Hepatocyte (in vitro differentiated cells): ENCODE measurements at places on chromosomes 4 and X. TPM values are rescaled to one million over a fixed set of nuclear protein-coding genes. Genes with fewer than 3 reads are reported as not detected.

DNA sequence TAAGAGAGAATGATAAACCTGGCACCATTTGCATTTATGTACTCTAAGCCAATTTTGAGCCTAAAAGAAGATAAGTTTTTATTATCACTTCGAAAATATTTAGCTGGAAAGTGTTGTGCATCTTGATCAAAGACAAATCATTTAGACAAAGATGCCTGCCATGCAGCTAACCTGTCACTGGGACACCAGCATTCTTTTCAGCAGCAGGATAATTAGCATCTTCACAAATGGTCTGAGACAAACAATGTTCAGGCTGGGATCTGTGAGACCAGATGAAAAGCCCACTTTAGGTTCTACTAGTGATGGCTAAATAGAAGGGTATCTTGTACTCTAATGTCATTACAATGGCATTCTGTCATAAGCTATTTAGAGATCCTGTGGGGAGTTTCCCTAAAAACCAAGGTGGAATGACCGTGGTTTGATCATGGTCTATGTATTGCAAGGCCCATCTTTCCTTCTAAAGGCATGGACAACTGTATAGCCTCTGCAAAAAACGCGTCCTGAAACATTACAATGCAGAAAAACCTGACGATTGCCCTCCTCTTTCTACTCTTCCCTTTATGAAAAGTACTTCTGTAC, 7.2 kb downstream of the PRDM8 start:
- no peak for DNase-seq
- peaks cover 94% of the 10 kb centered on the region for H3K27me3 ChIP-seq
- peaks cover 7% of the 10 kb centered on the region for H3K4me1 ChIP-seq

GRCh38 chr4:145420595-145421214, 60.9 kb upstream of the SMAD1 start:
- no peaks in the 10 kb centered on the region for H3K27me3 ChIP-seq
- no peak overlapping the region for H3K4me3 ChIP-seq
- peaks cover 6% of the 10 kb centered on the region for H3K4me1 ChIP-seq
- no peaks in the 10 kb centered on the region for H3K36me3 ChIP-seq
- peak overlapping the region; percentile 61 for H3K27ac ChIP-seq
- DNase-seq: peak; percentile 69

The REPS2 gene
- total RNA-seq: 3.3 and 5.0 TPM in 2 replicates

DNA sequence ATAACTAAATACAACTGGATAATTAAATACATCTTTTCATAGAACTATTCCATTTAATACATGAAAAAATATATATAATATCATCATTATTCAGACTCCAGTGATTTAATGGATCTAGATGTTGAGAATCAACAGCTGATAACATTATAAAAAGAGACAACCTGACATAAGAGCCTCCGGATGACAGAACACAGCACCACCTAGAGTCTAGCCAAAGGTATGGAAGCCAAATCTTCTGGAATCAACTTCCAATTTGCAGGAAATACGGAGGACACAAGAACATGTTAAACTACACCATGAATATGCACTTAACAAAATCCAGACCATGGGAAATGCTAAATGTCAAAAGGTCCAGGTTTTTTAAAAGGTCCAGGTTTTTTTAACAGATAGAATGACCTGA, 55.0 kb downstream of the LRBA start:
- no peak overlapping the region for H3K4me3 ChIP-seq
- H3K27ac ChIP-seq: no peak overlapping the region
- DNase-seq: peak; percentile 19

The ZFP42 gene
- 4.5 and 7.1 TPM in 2 replicates for total RNA-seq

GRCh38 chr4:4952273-4952672, 67.0 kb downstream of the CYTL1 start:
- no peaks in the 10 kb centered on the region for H3K4me1 ChIP-seq
- no peak for DNase-seq
- no peaks in the 10 kb centered on the region for H3K36me3 ChIP-seq
- H3K27me3 ChIP-seq: no peaks in the 10 kb centered on the region
- no peak overlapping the region for H3K27ac ChIP-seq

- no peak overlapping the region for H3K27ac ChIP-seq
- no peaks in the 10 kb centered on the region for H3K36me3 ChIP-seq
- no peak overlapping the region for H3K4me3 ChIP-seq
- no peak for DNase-seq
- no peaks in the 10 kb centered on the region for H3K27me3 ChIP-seq
These were observed 39.9 kb downstream of the CCKAR start for GRCh38 chr4:26450418-26450817.

GRCh38 chrX:31334997-31335396, 263.2 kb upstream of the FTHL17 start:
- H3K4me1 ChIP-seq: no peaks in the 10 kb centered on the region
- no peaks in the 10 kb centered on the region for H3K27me3 ChIP-seq
- H3K36me3 ChIP-seq: no peaks in the 10 kb centered on the region
- H3K27ac ChIP-seq: no peak overlapping the region
- no peak for DNase-seq

The TMSB15A gene
- total RNA-seq: 45.4 and 55.3 TPM in 2 replicates

DNA sequence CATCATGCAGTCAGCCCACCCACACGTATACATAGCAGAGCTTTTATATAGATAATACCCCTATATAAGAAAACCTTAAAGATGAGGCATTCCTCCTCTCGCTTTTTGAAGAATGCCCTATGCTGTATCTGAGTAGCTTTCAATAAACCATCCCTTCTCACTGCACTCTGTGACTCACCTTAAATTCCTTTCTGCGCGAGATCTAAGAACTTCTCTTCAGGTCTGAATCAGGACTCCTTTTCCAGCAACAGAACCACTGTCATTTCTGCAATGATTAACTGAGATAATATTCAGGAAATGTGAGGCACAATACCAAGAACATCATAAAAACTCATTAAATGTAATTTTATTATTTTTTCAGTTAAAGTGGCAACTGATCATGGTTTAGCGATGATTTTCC, 76.4 kb upstream of the DCLK2 start:
- H3K27ac ChIP-seq: no peak overlapping the region
- H3K36me3 ChIP-seq: no peaks in the 10 kb centered on the region
- DNase-seq: no peak
- H3K4me1 ChIP-seq: no peaks in the 10 kb centered on the region
- H3K4me3 ChIP-seq: no peak overlapping the region
- H3K27me3 ChIP-seq: no peaks in the 10 kb centered on the region

The ZDHHC15 gene
- total RNA-seq: 1.00 and 1.3 TPM in 2 replicates

- no peaks in the 10 kb centered on the region for H3K36me3 ChIP-seq
- H3K4me3 ChIP-seq: no peak overlapping the region
- no peak for DNase-seq
- peaks cover 10% of the 10 kb centered on the region for H3K4me1 ChIP-seq
- H3K27ac ChIP-seq: no peak overlapping the region
These were observed 28.7 kb downstream of the DOK7 start for GRCh38 chr4:3491681-3492405.

The ASB5 gene
- total RNA-seq: 0.10 TPM in 1 of 2 replicates, not detected in the other

DNA sequence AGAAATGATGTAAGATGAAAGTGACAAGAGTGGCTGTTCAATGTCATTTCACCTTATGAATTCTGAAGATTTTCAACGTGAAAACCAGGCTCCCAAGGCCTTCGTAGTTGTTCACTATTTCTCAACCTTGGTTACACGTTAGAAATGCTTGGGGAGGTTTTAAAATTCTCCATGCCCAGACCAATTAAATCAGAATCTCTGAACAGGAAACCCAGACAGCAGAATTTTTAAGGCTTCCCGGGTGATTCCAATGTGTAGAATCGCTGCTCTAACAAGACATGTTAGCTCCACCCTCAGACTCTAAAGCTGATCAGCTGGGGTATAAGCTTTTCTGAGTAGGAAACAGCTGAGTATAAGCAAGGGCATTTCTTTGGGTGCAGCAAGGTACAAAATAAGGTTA, 160.4 kb upstream of the TET2 start:
- H3K4me3 ChIP-seq: no peak overlapping the region
- H3K27me3 ChIP-seq: no peaks in the 10 kb centered on the region
- no peaks in the 10 kb centered on the region for H3K36me3 ChIP-seq

DNA sequence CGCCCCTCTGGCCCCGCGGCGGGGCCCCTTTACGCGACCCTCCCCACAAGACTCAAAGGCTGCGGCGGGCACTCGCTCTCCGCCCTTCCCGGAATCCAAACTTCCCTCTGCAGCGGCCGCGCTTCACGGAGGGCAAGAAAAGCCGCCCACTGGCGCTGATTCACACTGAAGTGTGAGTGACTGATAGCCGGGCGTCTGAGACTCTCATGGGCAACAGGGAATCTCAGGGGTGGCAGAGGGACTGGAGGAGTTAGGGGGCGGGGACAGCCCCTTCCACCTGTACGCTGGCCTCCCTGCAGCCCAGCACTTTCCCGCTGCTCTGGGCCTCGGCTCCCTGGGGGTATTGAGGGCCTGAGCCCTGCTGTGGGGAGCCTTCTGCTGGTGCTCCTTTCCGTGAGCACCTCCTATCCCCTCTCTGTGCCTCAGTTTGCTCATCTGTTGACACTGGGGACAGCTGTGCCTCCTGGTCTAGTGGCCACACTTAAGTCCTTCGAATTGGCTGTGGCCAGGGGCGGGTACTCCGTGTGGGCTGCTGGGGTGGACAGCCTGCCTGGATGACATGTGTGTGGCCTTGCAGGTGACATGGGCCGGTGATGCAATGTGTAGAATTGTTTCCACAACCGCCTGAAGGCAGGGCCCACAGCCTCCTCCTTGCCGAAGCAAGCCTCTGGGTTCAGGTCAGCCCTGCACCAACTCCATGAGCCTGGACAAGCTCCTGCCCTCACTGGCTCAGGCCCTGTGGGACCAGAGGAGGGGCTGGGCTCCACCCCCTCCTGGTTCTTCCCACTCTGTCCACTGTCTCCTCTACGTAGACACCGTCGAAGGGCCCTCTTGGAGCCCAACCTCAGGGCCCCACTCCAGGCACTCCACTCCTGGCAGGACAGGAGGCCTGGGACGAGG, 951 bp downstream of the SH3BP2 start:
- no peaks in the 10 kb centered on the region for H3K27me3 ChIP-seq
- peaks cover 40% of the 10 kb centered on the region for H3K4me1 ChIP-seq
- peak overlapping the region; percentile 89 for H3K27ac ChIP-seq
- H3K4me3 ChIP-seq: peak overlapping the region; percentile 61
- peak; percentile 63 for DNase-seq
- H3K36me3 ChIP-seq: no peaks in the 10 kb centered on the region

- no peak overlapping the region for H3K4me3 ChIP-seq
- H3K27me3 ChIP-seq: no peaks in the 10 kb centered on the region
- no peak for DNase-seq
- H3K36me3 ChIP-seq: no peaks in the 10 kb centered on the region
- no peak overlapping the region for H3K27ac ChIP-seq
- H3K4me1 ChIP-seq: peaks cover 3% of the 10 kb centered on the region
These were observed 41.6 kb downstream of the TRPC5OS start for GRCh38 chrX:111917591-111917990.
